ENCODE measurements at places on chromosomes 6 and 20. TPM values are rescaled to one million over a fixed set of nuclear protein-coding genes. Genes with fewer than 3 reads are reported as not detected.

Gene SPDEF
- 0.07 TPM for polyA plus RNA-seq

Gene TRIM10
- 0.27 TPM for polyA plus RNA-seq

DNA sequence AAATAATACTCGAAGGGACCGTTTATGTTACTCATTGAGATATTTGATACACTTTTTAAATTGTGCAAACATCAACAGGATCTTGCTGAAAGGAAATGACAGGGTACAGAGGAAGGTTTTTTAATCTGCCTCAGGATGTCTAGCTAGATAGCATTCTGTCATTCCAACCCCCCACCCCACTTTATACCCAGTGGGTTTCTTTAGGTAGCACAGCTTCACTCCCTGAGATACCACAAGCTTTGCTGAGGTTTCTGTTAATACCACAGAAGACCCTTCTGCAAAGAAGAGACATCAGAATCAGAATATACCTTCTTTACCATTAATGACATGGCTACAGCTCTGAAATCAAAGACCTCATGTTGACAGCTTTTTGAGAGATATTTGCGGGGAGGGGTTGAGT, 1.3 kb downstream of the PHACTR2 start:
- DNase-seq, result no peak

Gene C6orf58
- 1.2 TPM for polyA plus RNA-seq

DNA sequence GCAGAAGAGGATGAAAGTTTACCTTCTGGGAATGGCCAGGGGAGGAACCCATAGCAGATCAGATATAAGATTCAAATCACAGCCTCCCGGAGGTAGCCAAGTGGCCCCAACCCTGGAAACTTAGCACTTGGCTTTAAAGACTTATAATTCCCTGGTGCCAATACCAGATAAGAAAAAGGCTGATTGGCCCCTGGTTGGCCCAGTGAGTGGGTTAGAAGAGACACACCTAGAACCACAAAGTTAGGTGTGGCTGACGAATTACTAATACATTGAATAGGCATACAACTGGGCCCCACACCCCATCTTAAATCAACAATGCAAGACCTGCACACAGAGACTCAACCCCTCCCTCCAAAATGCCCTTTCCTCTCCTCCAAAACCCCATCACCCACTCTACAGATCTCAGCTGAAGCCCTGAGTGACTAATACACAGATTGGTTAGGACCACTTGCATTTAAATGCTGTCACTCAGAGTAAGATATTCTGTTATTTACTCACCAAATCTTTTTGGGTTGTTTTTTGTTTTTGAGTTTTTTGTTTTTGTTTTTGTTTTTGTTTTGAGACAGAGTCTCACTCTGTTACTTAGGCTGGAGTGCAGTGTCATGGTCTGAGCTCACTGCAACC, 315.4 kb upstream of the JARID2 start:
- no peak for DNase-seq

DNA sequence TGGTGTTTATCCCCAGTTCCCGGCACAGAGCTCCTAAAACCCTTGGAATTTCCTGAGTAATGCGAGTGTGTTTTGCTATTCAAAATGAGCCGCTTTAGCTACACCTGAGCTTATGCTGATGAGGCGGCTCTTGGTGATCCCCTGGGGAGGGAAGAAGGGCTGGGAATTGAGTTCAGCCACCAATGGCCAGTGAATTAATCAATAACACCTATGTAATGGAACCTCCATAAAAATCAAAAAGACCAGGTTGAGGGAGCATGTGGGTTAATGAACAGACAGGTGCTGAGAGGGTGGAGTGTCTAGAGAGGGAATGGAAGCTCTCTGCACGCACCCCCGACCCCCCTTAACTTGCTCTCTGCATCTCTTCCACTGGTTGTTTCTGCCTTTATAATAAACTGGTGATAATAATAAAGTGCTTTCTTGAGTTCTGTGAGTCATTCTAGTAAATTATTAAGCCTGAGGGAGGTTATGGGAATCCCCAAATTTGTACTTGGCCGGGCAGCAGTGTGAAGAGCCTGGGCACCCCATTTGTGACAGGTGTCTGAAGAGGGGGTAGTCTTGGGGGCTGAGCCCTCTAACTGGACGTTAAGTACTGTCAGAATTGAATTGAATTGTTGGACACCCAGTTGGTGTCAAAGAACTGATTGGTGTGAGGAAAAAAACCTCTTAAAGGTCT, 24.6 kb upstream of the SERPINB1 start:
- no peak for DNase-seq

DNA sequence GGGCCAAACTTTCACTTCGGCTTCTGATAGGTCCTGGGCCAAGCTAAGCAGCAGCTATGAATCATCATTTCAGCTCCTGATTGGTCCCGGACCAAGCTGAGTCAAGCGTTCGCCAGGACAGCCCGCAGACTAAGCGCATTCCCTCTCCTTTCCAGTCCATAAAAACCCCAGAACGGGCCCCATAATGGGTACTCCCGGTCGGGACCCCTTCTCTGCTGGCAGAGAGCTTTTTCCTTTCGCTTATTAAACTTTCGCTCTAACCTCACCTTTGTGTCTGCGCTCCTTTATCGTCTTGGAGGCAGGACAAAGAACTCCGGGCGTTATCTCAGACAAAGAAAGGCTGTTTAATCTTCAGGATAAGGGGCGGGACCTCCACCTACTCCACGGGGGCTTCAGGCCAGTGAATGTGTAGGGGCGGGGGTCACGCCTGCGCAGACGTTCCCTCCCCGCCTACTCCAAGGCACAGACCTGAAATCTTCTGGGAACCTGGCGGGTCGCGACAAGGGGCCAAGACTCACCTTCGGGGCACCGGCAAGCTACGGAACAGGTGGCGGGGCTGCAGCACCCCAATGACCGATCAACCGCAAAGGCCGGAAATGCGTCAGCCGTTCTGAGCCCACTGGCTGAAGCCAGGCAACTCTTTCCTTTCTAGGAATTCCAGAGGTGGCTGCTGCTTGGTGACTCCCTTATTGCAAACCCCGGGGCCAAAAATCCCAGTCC, at the start of gene ZSCAN31:
TSS of gene ZSCAN31 (minus strand) at position 585 of the 720 bp plus-strand sequence. CDS start 6,465 bp downstream, outside the sequence.
- DNase-seq, result peak; percentile 99

Data from left kidney (tissue), 8 donors.